ENCODE measurements at places on chromosomes 7 and 10.

DNA sequence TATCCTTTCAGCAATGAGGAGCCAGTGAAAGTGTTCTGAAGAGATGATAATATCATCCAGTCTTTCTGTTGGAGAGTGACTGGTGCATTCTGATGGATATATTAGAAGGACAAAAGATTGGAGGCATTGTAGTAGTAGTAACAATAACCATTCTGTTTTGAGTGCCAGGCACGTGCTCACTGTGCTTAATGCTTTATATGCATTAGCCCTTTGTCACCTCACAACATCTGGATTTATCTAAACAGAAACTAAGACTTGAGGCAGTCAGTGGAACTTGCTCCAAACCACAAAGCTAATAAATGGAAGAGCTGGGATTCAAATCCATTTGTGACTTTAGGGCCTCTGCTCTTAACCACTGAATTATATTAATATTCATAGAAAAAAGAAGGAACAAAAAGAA, 84.5 kb upstream of the OIT3 start:
- DNase-seq, result no peak

- no peak for DNase-seq
Measured at GRCh38 chr7:18859318-18859717, 258.1 kb downstream of the TWIST1 start.

DNA sequence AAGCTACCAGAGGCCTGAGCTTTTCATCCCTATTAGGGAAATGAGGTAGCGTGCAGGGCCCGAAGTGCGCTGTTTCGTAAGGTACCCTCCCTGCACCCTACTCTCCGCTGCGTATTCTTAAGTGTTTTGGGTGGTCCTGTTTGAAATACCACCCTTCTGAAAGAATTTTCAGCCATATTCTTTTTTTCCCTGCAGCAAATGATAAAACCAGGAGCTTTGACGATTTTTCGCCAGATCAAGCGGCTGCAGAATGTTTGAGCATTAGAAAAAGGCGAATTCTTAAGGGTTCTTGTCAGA, 1.2 kb downstream of the RSBN1L start:
- no peak for DNase-seq

GRCh38 chr7:20235288-20235687, 18.1 kb upstream of the MACC1 start:
- no peak for DNase-seq

- DNase-seq, result no peak
Measured at GRCh38 chr10:14585287-14586193, 189.2 kb downstream of the FAM107B start.

- no peak for DNase-seq
Measured at GRCh38 chr7:65216469-65216868, 157.2 kb upstream of the ZNF92 start.

DNA sequence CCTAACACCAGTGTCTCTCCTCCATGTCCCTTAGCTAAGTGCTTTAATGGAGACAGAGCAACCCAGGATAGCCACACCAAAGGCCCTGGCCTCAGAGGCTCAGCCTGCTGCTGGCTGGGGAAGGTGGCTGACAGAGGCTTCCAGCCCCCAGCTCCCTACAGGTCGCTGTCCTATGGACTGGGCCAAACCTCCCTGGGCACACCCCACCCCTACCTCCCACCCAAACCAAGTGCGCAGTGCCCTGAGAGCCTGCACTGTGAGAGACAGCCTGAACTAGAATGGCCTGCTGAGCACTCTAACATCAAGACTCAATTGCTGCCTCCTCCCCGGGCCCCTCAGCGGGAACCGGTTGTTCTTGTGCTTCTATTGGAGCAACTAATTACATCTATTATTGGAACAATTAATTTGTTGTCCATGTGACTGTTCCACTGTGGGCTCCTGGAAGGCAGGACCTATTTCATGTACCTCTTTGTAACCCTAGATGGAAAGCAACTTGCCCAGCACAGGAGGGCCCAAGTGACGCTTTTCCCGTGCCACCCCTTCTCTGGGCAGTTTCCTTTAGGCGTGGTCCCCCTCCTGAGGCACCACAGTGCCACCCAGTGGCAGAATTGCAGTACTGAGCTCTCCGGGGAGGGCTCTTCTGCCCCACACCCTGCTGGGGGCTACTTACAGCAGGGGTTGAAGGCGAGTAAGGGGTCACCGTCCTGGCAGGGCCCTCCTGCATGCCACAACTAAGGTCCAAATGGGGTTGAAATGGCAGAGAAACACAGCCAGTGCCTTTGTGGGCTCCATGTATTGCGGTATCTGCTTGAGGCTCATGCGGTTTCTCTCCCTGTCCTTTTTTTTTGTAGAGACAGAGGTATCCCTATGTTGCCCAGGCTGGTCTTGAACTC, 63.7 kb upstream of the WAPL start:
- DNase-seq, result no peak

DNA sequence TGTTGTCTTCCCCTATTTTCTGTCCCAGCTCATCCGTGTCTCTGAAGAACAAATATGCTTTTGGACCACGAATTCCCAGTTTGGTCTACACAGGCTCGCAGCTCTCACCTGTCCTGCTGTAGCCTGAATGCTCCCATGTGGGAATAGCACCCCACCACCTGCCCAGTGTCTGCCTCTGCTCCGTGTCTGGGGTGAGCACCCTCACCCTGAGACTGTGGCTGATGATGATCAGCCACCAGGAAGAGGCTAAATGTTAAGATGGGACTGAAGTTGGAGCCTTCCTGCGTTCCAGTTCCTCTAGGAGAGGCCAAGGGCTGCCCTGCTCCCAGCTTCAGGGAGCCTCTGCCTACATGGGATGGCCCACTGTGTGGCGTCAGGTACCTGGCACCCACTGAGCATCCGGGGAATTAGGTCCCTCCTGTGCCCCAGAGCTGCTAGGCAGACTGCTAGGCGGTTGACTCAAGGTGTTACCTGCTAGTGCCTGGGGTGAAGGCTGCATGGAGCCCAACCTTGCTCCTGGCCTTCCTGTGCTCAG, 3.7 kb downstream of the PGAM2 start:
- DNase-seq, result no peak

GRCh38 chr7:128014811-128015210, 16.4 kb downstream of the LRRC4 start:
- DNase-seq, result no peak

- no peak for DNase-seq
Measured at GRCh38 chr10:22372298-22372697, 27.0 kb downstream of the SPAG6 start.

DNA sequence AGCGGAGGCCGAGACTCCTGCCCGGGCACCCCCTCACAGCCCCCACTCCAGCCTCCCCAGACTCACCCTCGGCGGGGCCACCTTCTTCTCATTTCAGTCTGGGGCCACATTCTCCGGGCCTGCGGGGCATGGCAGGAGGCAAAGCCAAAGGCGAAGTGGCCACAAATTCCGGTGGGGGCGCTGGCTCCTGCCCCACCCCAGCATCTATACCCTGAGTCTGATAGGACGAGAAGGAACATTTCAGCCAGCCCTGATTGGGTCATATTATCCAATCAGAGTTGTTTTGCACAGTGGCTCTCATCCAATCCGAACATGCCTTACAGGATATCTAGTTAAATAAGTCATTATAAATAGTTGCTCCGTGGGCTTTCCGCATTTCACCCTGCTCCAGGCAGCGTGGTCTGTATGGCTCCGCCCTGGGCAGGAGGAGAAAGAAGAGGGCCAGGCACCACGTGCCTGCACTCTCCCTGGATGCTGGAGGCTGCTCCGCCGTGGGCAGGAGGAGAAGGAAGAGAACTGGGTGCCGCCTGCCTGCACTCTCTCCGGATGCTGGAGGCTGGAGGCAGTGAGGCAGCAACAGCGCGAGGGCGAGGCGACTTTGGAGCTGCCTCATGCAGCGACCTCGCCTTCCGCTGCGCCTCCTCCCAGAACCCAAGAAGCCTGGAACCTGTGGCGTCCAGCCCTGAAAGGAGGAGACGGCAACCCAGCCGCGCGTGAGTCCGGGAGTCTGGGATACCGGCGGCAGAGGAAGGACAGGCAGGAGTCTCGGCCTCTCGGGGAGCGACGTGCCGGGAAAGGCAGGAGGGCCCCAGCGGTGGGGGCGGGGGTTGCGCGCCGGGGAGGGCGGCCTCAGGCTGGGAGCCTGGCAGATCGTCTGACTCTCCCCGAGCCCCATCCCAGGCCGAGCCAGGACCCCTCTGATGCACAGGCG, 162.9 kb downstream of the ZNF33B start:
- no peak for DNase-seq

- DNase-seq, result no peak
Measured at GRCh38 chr7:24730018-24730369, 27.3 kb downstream of the GSDME start.

- DNase-seq, result no peak
Measured at GRCh38 chr10:12241810-12242529, 46.0 kb downstream of the CDC123 start.

DNA sequence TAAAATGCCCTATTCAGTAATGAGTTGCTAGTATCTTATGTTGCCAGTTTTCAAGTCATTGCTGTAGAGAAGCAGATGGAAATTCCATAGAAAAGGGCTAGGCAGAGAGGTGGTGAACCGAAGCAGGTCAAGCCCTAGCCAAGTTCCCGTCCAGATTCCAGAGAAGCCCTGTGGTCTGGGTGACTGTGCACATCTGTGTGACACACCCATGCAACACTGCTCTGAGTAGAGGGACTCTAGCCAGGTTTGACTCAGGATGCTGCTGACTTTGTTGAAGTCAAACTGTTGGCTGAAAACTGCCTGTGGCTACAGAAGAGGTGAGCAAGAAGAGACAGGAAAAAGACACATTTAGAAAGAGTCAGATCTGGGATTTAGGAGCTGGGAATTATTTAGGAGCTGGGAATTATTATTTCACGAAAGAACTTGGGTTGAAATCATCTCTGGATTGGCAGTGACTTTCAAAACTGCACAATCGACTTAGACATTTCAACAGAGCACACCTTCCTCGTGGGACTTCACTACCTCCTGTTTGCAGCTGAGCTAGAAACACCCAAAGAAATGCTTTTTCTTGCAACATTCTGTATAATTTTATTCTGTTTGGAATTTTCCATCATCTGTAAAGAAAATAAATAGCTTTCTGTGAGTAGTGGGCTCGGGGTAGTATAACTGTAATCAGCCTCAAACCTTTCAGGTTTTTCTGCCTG, 149.1 kb upstream of the PRKCQ start:
- no peak for DNase-seq

DNA sequence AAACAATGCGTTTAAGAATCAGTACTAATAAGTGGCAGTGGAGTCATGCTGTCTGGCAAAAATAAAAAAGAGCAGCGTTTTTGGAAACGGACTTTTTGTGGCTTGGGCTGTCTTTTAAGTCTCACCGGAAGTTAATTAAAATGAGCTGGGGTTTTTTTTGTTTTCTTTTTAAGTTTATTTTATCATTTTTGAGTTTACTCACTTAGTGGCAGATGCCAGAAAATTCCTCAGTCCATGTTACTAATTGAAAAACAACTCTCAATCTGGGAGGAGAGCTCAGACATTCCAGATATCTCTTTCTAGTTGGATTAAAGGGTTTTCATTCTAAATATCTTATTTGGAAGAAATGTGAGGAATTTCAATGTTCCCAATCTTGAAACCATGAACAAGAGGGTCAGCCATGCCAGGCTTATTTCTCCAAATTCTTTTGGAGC, 133.8 kb upstream of the AGR3 start:
- DNase-seq, result no peak

- DNase-seq, result no peak
Measured at GRCh38 chr10:8115618-8115980, 61.1 kb downstream of the GATA3 start.

GRCh38 chr10:97188261-97188711, 2.5 kb upstream of the SLIT1 start:
- DNase-seq, result no peak

DNA sequence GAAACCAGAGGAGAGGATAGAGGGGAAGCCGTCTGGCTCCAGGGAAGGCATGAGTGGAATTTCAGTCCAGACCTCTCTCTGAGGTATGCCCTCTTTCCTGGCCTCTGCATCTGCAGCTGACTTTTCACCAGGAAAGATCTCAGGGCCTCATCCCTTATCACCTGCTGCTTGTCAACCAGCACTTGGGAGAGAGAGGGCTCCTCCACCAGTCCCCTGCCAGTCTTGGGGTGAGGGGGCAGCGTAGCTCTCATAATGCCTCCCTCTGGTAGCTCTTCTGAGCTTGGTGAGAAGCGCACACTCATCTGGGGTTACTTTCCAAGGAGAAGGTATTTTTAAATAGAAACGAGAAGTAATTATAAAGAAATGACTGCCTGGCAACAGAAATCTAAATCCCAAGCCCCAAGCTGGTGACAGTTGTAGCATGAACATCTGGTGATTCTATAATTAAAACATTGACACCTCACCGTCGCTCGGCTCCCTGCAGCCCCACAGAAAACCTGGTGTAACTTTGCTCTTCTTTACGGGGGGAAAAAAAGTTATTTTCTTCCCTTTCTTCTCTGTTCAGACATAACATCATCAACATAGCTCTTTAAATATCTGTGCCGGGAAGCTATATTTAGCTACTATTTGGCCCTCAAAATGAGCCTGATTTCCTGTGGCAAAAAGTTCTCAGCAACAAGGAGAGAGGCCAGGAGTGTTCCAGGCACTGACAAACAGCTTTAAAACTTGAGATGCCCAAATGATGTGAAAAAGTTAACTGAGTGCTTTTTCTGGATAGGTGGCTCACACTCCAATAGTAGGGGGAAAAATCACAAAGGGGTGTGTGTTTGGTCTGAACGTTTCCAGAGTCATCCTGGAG, 26.9 kb downstream of the HIP1 start:
- no peak for DNase-seq

DNA sequence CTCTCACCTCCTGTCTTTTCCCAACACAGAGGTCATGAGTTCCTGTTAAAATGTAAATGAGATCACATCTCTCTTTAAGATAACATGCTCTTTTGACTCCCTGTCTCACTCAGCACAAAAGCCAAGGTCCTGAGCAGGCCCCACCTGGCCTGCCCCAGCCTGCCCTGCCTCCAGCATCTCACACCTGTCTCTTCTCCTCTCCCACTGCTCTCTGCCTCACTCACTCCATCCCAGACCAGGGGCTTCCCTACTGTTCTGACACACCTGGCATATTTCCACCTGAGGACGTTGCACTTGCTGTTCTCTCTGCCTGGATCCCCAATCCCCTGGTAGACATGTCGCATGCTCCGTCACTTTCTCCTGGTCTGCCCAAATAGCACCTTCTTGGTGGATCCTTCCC, 285.0 kb upstream of the ZMIZ1 start:
- DNase-seq, result no peak

GRCh38 chr10:35739998-35740397, 97.9 kb upstream of the FZD8 start:
- DNase-seq, result no peak

- DNase-seq, result no peak
Measured at GRCh38 chr10:88389456-88389855, 193.7 kb downstream of the RNLS start.

DNA sequence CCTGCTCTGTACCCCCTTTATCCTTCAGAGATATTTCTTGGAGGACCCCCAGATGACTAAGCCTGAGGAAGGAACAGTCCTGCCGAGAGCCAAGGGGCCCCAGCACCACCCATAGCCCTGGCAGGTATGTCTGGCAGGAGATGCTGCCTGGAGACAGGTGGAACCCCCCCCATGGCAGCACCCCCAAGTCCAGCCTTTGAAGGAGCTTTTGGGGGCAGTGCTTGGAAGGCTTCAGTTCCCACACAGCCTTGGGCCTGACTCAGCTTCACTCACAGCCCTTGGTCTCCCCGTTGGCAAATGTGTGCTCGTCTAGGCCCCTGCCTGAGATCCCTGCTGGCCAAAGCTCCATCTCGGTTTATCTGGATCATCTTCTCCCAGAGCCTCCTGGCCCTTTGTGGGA, 23.0 kb upstream of the PCBD1 start:
- DNase-seq, result no peak

Measured in cortex of kidney (tissue), 1 donor.